ENCODE measurements at places on chromosomes 2 and 18. TPM values are rescaled to one million over a fixed set of nuclear protein-coding genes. Genes with fewer than 3 reads are reported as not detected.

DNA sequence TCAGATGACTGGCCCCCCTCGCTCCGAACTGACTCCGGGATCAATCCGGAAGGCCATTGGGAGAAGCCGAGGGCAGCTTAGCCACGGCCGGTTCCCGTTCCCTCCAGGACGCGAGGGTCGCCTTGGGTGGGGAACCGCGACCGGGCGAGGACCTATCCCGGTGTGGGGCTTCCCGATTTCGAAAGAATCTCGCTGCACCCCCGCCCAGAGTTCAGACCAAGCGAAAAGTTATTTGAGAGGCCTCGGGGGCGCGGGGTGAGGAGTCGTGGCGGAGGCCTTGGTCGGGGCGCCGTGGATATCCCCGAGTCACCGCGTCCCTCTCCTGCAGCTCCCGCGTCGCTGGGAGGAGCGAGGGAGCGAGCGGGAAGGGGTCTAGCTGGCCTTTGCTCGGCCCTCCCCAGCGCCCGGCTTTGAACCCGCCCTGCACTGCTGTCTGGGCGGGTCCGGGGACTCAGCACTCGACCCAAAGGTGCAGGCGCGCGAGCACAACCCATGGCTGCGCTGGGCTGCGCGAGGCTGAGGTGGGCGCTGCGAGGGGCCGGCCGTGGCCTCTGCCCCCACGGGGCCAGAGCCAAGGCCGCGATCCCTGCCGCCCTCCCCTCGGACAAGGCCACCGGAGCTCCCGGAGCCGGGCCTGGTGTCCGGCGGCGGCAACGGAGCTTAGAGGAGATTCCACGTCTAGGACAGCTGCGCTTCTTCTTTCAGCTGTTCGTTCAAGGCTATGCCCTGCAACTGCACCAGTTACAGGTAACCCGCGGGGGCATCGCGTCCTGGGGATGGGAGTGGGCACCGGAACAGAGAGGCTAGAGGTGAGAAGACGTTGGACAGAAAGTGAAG lies at the start of gene CYP27A1:
TSS of gene CYP27A1 (plus strand) at position 457 of the 837 bp plus-strand sequence. CDS start at position 493, 36 bp downstream.
- peak; percentile 37 for DNase-seq

GRCh38 chr2:113806217-113806913 lies 49.9 kb upstream of the SLC35F5 start:
- no peak for DNase-seq

DNA sequence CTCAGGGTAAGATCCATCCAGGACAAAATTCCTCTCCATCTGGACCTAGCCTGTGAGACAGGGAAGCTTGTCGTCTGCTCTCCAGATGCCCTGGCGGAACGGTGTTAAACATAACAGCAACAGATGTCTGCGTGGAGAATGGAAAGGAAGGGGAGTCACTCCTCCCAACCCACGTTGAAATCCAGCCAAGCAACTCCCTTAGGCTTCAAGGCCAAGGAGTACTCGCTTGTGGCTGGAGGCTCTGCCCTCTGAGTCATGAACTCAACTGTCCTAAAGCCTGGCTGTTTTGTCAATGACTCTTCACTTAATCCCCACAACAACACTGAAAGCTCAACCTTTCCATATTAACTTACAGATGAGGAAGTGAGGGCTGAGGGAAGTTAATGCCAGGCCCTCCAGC lies 42.2 kb downstream of the TPO start:
- no peak for DNase-seq

GRCh38 chr2:142254031-142254430 lies 123.2 kb upstream of the LRP1B start:
- no peak for DNase-seq

DNA sequence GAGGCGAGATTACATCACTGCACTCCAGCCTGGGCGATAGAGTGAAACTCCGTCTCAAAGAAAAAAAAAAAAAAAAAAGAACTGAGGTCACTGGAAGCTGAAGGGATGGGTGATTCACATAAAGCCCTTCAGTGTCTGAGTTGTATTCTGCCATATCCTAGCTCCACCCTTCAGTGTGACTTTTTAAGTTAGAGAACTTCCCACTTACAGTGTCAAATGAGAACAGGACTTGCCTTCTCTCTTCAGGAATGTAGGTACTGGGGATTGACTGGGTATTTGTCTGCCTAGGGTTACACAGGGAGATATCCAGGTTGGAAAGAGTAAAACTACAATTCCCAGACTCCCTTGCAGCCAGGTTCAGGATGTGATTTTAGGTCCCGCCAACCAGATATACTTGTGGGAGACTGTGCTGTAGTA lies 37.9 kb downstream of the EHD3 start:
- DNase-seq, result no peak

- no peak for DNase-seq
These were observed 48.8 kb upstream of the IHH start for GRCh38 chr2:219109471-219109870.

GRCh38 chr2:45789961-45790723 lies 138.7 kb downstream of the PRKCE start:
- DNase-seq, result no peak

DNA sequence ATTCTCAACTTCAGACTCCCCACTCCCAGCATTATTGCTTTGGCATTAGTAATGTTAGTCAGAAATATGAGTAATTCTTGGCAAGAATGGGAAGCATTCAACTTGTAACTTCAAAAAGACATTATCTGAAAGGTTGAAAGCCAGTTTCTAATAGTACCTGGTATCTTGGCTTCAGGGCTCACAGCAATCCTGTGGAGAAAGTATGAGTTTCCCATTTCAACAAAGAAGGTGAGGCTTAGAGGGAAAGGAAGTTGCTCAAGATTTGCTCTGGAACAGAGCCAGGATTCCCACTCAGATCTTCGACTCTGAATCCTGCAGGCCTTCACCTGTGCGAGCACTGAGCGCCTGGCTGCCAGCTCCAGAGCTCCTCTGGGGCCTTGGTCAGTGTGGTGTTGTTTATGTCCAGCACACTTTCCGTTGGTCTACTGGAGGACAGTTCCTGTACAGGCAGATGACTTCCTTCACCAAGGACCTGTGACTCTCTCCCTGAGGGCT lies 136.1 kb downstream of the MCFD2 start:
- no peak for DNase-seq

GRCh38 chr2:25161055-25161781 lies 7.2 kb downstream of the POMC start:
- DNase-seq, result no peak

GRCh38 chr2:72841462-72842125 lies 15.8 kb upstream of the EXOC6B start:
- DNase-seq, result no peak

GRCh38 chr2:40543381-40543780 lies 91.5 kb upstream of the SLC8A1 start:
- no peak for DNase-seq

GRCh38 chr2:109513749-109514588 lies 99.8 kb downstream of the SEPTIN10 start:
- peak; percentile 62 for DNase-seq

- peak; percentile 7 for DNase-seq
These were observed 192.5 kb downstream of the NDUFA10 start for GRCh38 chr2:239832490-239833268.

- no peak for DNase-seq
These were observed 359.5 kb downstream of the RND3 start for GRCh38 chr2:150127995-150128394.

- DNase-seq, result no peak
These were observed 363.1 kb downstream of the LPIN1 start for GRCh38 chr2:12109363-12110017.

DNA sequence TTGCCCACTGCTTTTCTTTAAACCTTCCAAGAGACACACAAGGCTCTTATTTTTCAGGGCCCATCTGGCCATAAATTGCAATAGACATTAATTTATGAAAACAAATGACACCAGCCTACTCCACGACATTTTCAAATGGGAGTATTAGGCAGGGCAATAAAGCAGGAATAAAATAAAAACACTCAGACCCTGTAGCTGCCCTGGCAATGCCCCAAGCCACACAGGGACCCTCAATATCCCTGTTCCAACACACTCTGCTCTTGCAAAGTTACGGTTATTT lies 550.8 kb upstream of the TNP1 start:
- DNase-seq, result no peak

- DNase-seq, result no peak
These were observed 11.1 kb downstream of the HDAC4 start for GRCh38 chr2:239389414-239390329.

DNA sequence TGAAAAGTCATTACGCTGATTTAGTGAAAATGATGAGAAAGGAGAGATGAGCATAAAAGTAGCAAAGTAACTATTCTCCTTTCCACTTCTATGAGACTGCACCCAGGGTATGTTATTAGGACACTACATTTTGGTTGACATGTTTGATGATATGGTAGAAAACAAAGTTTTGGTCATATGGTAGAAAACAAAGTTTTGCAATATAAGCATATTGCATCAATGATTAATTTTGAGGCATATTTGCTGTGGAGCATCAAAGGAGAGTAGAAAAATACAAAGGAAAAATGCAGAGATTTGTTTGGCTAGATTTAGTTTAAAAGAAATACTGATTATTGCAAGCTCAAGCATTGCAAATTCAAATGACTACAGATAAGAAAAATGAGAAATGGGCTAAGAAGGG lies 182.1 kb downstream of the KCNH7 start:
- no peak for DNase-seq

DNA sequence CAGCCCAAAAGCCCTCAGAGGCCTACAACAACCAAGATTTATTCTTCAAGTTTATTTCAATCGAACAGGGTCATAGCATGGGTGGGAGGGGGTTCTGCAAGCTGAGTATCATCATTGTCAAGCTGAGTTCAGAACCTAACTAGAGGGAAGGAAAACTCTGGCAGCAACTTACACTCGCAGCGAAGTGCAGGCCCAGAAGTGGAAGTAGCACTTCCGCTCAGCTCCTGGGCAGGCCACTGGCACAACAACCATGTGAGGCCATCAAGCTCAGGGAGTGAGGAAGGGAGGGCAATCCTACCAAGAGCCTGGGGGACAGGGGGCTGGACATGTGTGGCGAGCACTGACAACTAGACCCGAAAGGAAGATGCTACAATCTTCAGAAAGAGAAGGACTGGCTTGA lies 4.8 kb downstream of the UXS1 start:
- no peak for DNase-seq

DNA sequence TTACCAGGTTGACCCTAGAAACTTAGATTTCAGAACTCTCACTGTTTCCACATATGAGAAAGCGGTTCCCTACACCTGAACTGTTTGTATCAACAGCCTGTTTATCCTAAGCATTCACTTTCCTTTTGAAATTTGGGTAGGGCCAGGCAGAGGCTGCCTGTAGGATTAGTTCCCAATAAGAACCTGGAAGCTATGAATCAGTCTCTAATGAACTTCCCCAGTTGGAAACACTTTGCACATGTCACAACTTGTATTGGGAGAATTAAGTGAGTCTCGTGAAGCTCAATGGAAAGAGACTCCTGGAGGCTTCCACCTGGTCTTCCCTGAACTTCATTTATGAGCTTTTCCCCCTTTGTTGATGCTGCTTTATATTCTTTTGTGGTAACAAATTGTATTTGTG lies 486.6 kb upstream of the HS6ST1 start:
- no peak for DNase-seq

DNA sequence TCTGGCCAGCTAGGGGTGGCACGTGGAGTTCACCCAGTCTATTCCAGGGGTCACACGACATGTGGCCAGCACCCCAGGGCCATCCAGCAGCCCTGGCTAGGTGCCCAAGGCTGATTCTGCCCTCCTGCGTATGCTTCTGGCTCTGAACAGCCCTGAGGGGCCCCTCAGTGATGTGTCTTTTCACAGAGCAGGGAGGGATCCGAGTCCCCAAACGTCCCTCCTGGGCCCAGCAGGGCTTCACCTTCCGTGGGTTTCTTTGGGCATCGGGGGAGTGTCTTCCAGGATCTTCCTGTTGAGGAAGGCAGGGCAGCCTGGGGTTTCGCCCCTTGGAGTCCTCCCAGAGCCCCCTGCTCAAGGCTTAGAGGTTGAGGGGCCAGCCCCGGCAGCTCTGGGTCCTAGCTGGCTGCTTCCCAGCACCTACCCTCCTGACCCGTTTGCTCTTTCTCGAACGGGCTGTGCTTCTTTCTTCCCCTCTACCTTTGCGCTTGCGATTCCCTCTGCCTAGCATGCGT lies 165.9 kb downstream of the DYSF start:
- DNase-seq, result no peak

- DNase-seq, result no peak
These were observed 41.0 kb upstream of the ACTR3 start for GRCh38 chr2:113848758-113849415.

DNA sequence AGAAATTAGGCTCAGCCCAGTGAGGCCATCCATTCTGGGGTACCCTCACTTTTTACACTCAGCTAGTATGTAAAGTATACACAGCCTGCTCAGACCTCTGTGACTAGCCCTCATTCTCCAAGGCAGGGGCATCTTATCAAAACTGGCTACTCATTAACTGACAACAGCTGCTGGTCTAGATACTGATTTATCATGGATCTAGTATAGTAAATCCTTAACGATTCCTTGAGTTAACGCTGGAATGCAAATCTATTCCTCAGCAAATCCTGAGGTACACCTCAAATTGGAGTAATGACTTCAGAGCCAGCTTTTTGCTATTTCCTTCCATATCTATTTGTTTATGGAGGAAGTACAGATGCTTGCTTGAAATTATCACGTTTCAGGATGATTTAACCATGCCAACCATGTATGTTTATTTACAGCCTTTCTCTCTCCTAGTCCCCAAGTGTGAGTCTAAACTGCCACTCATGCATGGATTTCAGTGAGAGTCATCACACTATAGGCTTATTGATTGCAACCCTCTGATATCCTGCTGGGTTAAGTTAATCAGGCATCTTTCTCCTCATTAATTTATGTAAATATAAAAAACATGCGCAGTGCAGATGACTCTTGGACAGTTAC lies 70.2 kb upstream of the DOK6 start:
- no peak for DNase-seq

- DNase-seq, result no peak
These were observed 827.6 kb downstream of the RNF144A start for GRCh38 chr2:7744827-7745226.

GRCh38 chr18:27860701-27861107 lies 316.2 kb downstream of the CDH2 start:
- no peak for DNase-seq

- DNase-seq, result no peak
These were observed 860.4 kb upstream of the SOX11 start for GRCh38 chr2:4831751-4832150.

Gene ALPG
- polyA plus RNA-seq, result not detected

Gene DCDC2C
- polyA plus RNA-seq, result not detected

Gene LBH
- polyA plus RNA-seq, result 22.8 TPM

Gene OSR1
- polyA plus RNA-seq, result 48.7 TPM

Gene RMC1
- polyA plus RNA-seq, result 26.4 TPM

Gene BOLL
- not detected for polyA plus RNA-seq

Gene POTEE
- polyA plus RNA-seq, result not detected

Gene TRABD2A
- polyA plus RNA-seq, result 3.0 TPM

Gene EXOC6B
- 7.8 TPM for polyA plus RNA-seq

Gene TMEM17
- polyA plus RNA-seq, result 8.6 TPM

Gene AGXT
- polyA plus RNA-seq, result not detected
